ENCODE measurements at places on chromosomes 7 and 10.

DNA sequence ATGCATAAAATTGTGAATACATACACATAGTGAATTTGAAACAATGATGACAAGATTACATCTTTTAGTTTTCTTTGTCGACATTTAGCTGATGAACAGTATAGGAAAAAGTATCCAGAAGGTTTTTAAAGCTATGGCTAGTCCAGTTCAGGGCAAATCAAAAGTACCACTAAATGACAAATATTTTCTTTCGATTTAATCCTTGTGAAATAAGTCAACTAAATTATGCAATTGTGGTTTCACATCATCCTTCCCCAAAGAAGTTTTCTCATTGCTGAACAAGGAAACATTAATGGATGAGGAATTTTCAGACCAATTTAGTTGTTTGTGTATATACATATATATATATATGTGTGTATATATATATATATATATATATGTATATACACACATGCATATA, 774.0 kb downstream of the DNAJB9 start:
- no peak for DNase-seq

GRCh38 chr7:108211382-108212201, 81.4 kb upstream of the LAMB4 start:
- DNase-seq: peak; percentile 32

- DNase-seq: peak; percentile 42
These were observed 40.4 kb upstream of the ZNF32 start for GRCh38 chr10:43689007-43689491.

DNA sequence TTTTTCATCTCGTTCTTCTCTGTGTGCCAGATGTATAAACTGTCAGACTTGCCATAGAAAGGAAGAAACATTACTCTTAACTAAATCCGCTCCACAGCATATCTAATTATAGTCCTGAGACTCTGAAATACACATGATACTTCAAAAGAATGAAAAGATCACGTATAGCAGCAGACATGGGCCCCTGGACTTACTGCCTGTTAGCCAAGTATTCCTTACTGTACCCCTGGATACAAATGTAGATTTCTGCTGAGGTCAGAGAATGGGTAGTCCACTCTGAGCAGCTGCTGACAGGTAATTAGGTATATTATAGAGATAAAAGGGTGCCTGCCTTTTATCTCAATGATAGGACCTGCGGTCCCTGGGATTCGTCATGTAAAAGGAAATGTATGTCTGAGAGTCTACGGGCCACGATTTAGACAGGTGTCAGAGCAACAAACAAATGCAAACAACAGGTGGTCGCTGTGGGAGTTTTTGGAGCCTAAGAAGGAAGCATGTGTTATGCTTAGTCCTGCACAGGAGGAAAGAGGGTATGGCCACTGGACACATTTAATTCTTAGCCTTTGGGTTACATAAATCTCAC, 69.4 kb downstream of the VOPP1 start:
- DNase-seq: no peak

- no peak for DNase-seq
These were observed 27.1 kb downstream of the DUSP5 start for GRCh38 chr10:110524859-110525232.

DNA sequence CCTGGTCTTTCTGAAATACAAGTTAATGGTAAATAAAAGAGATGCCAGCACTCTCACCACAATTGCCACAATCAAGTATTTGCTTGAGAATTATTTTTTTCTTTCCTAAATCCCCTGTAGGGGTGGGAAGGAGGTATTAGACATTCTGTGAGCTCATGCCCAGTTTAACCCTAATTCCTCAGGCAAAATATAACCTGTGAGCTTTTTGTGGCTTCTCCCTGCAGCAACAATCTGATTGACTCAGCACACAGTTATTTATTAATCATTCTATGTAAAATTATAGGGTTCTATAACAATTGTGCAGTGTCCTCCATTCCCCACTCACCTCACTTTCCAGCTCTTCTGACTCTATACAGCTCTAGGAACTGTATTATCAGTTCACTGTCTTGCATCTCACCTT, 66.3 kb downstream of the GLI3 start:
- no peak for DNase-seq

DNA sequence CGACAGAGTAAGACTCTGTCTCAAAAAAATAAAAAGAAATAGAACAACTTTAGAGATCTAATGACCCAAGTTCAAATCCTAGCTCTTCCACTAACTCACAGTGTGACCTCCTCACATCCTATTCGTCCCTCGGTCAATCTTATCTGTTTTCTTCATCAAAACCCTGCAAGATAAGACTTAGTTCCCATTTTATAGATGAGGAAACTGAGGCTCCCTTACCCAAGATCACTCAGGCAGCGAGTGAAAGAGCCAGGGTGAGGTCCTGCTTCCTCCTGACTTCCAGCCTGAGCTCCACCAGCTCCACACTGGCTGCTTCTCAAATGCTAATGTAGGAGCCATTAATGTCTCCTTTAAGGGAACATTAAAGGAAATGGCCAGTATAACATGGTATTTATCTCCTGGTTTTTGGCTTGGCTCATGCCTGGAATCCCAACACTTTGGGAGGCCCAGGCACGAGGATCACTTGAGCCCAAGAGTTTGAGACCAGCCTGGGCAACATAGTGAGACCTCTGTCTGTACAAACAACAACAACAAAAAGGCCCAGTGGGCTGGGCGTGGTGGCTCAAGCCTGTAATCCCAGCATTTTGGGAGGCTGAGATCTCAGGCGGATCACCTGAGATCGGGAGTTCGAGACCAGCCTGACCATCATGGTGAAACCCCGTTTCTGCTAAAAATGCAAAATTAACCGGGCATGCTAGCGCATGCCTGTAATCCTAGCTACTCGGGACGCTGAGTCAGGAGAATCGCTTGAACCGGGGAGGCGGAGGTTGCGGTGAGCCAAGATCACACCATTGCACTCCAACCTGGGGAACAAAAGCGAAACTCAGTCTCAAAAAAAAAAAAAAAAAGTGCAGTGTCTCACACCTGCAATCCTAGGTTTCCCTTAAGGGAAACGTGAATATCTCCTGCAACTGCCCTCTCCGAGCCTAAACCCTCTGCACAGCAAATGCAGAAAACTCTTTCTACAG, 3.4 kb upstream of the RHBDD2 start:
- DNase-seq: no peak

- no peak for DNase-seq
These were observed 201.1 kb downstream of the BAMBI start for GRCh38 chr10:28878236-28878970.

- DNase-seq: peak; percentile 21
These were observed 101.1 kb downstream of the RAPGEF5 start for GRCh38 chr7:22255834-22256233.

- peak; percentile 78 for DNase-seq
These were observed 327.9 kb downstream of the SFMBT2 start for GRCh38 chr10:7082967-7083366.

GRCh38 chr10:122213364-122213763, 57.7 kb upstream of the BTBD16 start:
- no peak for DNase-seq

GRCh38 chr10:29828440-29828894, 193.7 kb upstream of the SVIL start:
- no peak for DNase-seq

DNA sequence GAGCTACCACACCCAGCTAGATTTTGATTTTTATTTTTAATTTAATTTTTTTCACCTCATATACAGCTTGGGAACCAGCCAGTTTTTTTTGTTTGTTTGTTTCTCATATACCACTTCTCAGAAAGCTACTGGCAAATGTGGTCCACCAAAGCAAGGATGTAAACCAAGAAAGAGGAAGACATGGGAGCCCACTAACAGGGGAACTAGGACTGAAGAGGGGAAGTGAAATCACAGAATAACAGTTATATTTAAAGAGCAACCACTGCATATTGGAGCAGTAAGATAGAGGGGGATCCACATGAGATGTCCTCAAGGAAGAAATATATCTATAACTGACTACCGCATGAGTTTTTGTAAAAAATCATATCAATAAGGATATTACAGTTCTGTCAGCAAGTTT, 10.5 kb downstream of the CPVL start:
- no peak for DNase-seq

GRCh38 chr10:102358712-102359382, 36.7 kb upstream of the NFKB2 start:
- no peak for DNase-seq

DNA sequence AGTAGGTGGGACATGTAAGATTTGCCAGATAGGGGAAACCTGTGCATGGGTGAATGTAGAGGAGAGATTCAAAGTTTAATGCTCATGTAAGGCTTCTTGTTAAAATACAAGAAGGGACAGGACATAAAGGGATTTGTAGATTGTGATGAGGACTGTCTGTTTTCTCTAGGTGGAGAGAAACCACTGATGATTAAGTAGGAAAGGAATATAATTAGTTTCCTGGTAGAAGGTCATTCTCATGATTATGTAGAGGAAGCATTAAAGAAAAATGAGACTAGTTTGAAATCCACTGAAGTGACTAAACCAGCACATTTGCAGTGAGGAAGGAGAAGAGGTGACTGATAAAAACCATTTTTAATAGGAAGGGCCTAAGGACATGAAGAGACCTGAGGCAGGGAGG, 19.6 kb upstream of the MACC1 start:
- DNase-seq: no peak

DNA sequence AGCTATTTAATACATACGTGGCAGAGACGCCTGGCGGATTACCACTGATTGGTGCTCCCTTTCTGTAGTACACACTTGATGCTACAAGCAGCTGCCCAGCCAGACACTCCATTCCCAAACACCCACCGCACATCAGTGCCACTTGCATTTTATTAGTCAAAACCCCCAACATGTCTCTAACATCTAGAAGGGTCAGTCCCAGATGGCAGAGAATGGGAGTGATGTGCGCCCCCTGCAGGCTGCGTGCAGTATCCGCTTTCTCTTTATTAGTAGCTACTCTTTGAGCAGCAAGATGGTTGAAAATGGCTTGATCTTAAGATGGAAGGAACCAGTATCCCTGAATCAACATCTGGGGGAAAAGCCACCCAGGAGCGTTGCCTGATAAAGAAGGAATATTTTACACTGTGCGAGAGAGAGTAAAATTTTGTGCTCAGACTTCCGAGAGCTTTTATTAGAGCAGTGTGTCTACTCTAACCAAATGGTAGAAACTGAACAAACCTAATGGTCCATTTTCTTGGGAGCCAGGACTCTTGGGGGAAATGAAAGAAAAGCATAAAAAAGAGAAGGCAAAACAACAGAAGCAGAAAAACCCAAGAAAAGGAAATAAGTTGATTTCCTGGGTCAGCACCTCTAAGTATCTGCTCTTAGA, 78.3 kb downstream of the ST8SIA6 start:
- DNase-seq: peak; percentile 81

- DNase-seq: peak; percentile 33
These were observed 278.8 kb downstream of the CACNA2D1 start for GRCh38 chr7:82164813-82165212.

- no peak for DNase-seq
These were observed 4.6 kb downstream of the C7orf25 start for GRCh38 chr7:42907316-42907715.

DNA sequence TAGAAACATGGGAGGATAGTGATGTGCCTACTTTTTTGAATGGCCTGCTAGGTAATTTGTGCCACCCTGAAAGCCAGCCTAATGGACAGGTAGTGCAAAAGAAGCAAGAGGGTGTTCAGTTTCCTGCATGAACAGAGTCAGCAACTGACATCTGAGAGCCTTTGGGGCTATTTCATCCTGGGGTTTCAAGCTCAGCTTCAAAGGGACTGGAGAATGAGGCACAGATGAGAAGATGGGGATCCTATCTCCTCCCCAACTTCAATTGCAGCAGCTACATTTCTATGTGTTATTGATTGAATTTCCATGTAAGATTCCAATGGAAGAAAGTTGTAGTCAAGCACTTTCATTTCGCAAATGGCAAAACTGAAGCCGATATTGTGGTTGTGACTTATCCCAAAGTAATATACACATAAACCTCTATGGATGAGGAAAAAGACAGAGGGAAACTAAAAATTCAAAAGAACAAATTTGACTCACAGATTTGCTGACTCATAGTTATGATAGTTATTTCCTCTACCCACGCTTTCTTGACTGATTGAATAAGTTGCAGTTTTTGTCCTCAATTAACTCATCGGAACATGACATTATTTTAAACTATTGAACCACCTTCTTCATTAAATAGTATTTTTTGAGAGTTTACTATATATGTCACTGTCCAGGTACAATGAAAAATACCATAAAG, 42.6 kb upstream of the NRP1 start:
- no peak for DNase-seq

- peak; percentile 23 for DNase-seq
These were observed 174.9 kb upstream of the HPS1 start for GRCh38 chr10:98621630-98622029.

GRCh38 chr10:12067336-12067735, 1.4 kb upstream of the DHTKD1 start:
- no peak for DNase-seq

- DNase-seq: peak; percentile 75
These were observed 108.0 kb upstream of the KMT2C start for GRCh38 chr7:152543799-152544198.

DNA sequence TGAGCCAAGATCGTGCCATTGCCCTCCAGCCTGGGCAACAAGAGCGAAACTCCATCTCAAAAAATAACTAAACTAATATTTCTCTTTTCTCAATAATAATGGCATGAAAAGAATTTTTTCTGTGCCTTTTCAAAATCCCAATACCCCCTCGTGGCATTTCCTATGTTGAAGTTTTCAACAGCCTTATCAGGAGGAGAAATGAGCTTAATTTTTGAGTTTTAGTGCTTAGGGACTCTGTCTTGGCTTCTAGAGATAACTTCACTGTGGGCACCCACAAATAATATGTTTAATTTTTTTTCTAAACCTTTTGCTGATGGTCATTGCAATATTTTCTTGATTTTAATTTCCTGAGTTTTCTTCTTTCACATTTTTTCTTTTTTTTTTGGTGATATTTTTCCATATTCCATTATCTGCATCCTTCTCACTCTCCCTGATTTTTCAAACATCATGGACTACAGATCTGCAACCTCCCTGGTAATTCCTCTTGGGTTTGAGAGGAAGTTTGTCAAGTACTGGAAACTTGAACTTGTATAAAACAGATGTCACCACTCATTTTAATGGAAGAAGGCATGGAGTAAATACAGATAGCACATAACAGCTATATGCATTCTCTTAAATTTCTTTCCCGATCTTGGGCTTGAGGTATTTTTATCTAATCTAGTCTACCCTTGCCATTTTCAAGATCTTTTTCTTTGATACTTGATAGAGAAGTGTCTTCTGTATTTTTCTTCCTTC, 84.0 kb downstream of the KAT6B start:
- no peak for DNase-seq

- DNase-seq: no peak
These were observed 4.3 kb downstream of the SVIL start for GRCh38 chr10:29630205-29631048.

- peak; percentile 98 for DNase-seq
These were observed 167.2 kb downstream of the AKR1D1 start for GRCh38 chr7:138243430-138243829.

- DNase-seq: no peak
These were observed 270.3 kb downstream of the ELFN1 start for GRCh38 chr7:1940402-1940786.

GRCh38 chr7:78585980-78586379, 787.4 kb downstream of the PHTF2 start:
- no peak for DNase-seq

GRCh38 chr10:126950401-126951105, 45.3 kb downstream of the DOCK1 start:
- no peak for DNase-seq

- peak; percentile 84 for DNase-seq
These were observed 61.8 kb downstream of the RASGEF1A start for GRCh38 chr10:43204943-43205671.

GRCh38 chr7:92782236-92782635, 54.1 kb downstream of the CDK6 start:
- DNase-seq: no peak

Measured in GM23338 (cell line).